ENCODE measurements at places on chromosomes 4 and X.

DNA sequence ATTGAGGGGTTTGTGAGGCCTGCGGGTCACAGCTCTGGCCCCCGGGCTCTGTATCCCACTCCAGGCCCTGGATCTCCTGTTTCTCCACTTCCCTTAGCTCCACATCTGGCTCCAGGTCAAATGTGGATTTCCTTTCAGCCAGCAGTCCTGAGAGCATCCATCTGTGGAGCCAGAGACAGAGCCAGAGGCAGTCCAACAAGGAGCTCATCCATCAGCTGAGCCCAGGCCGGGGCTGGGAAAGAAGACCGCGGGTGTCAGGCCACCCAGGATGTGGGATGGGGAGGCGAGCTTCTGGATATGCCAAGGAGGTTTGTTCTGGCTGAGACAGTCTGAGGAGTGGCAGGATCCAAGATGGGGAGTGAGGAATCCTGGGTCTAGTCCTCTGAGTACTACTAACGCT lies 91.7 kb downstream of the EFNB1 start:
- no peak for DNase-seq

- DNase-seq, result no peak
Observed at GRCh38 chrX:53324803-53325202, 43.4 kb upstream of the IQSEC2 start.

GRCh38 chr4:45346816-45347435 lies 620.6 kb upstream of the GNPDA2 start:
- no peak for DNase-seq

GRCh38 chrX:135087867-135088266 lies 32.5 kb downstream of the ETDB start:
- DNase-seq, result no peak

DNA sequence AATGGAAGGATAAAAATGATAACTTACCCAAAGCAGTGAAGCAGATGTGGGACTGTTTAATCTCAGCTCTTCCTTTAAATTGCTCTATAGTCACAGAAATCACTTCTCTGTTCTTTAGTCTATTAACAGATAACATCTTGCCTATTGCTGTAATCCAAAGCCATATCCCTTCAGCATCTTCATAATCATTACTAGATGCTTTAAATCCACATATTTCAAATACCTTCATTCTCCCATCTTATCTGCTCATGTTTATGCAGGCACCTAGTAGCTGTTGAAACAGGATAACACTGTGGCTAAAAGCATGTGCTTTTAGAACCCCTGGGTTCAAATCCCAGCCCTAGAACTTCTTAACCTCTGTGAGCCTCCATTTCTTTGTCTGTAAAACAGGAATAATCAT lies 209.9 kb downstream of the RELL1 start:
- no peak for DNase-seq

GRCh38 chr4:69849969-69850368 lies 10.0 kb downstream of the SULT1E1 start:
- DNase-seq, result no peak

- DNase-seq, result no peak
Observed at GRCh38 chr4:36716874-36717273, 435.5 kb downstream of the DTHD1 start.

DNA sequence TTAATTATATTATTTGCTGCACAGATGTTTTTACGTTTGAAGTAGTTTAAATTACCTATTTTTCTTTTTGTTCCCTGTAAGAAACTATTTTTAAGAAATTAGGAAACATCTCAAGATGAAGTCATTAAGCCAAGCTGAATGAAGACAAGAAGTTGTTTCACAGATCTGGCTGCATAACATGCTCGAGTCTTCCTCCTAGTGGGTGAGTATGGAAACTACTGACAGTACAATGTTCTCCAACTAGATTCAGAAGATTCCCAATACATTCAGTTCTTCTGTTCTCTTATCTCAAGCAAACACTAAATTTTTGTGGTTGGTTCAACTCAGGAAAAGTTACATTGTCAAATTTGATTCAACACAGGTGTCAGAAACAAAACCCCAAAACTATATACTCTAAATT lies 256.8 kb upstream of the VCX start:
- no peak for DNase-seq

GRCh38 chr4:145180298-145181090 lies at the start of gene OTUD4:
Gene OTUD4 (minus strand): TSS chr4:145180589. CDS start chr4:145179973, 616 bp downstream.
- DNase-seq, result peak; percentile 83

DNA sequence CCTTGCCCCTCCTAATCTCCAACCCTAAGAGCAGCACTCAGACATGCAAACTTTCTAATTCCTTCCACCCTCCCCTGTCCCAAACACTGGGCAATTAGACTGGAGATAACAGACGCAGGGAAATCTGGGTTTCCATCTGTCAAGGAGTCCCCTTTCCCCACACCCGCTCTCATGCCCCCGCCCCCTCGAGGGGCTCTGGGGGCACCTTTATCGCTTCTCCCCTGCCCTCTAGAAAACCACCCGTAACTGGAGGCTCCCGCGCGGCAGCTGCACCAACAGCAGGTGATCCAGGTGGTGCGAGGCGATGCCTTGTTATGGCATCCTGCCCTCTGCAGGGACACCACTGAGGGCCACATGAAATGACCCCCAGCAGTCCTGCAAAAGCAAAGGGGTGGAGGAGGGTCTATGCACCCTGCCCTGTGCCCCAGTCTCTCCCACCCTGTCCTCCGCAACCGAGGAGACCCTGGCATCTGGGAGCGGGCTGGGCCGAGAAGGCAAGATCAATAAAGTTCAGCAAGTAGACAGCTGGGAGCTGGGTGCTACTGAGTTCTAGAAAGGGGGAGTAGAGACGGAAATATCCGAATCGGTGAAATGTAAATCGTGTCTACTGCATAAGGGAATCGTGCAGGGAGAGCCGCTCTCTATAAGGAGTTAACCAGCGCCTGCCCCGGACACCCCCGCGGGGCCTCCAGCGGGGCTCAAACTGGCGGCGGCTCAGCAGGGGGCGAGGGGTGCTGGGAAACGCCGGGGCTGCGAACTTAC lies 1.6 kb downstream of the KCTD8 start:
- DNase-seq, result no peak

- no peak for DNase-seq
Observed at GRCh38 chr4:184536881-184537248, 62.5 kb upstream of the IRF2 start.

GRCh38 chr4:114249561-114249960 lies 270.1 kb upstream of the ARSJ start:
- no peak for DNase-seq

GRCh38 chrX:113594123-113594841 lies 753.7 kb upstream of the AMOT start:
- no peak for DNase-seq

DNA sequence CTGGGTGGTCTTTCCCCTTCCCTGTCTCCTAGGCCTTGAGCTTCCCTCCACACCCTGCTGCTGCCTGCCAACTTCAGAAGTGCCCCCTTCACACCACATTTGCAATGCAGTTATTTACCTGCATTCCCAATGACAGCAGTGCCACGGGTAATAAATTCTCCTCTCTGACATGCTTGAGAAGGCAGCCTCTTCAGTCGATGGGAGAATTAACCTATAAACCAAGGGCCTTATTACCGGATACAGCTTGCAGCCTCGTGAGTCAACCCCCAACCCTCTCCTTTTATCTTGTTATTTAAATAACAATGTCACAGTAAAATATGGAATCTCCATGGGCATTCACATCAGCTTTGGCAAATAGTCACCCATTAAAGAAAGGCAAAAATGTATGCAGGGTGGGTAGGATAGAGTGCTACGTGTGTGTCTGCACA lies 34.7 kb upstream of the LGI2 start:
- no peak for DNase-seq

- DNase-seq, result no peak
Observed at GRCh38 chr4:6753103-6753560, 29.4 kb upstream of the KIAA0232 start.

- no peak for DNase-seq
Observed at GRCh38 chr4:86939729-86940575, 5.1 kb downstream of the AFF1 start.

DNA sequence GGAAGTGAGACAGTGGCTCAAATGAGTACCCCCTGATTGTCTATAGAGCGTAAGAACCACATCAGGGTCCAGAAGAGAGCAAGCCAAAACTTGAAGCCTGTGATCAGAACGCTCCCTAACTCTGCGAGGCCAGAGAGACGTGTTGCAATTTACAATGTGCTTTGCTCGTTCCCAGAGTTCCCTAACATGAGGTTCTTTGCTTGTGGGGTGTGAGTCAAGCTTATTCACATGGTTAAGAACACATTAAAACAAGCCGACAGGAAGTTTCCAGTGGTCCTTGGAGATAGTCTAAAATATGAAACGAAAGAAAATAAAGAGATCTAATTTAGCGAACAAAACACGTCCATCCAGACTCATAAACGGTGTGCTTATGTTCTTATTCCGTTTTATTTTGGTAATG lies 702.3 kb downstream of the TRIML1 start:
- DNase-seq, result no peak

DNA sequence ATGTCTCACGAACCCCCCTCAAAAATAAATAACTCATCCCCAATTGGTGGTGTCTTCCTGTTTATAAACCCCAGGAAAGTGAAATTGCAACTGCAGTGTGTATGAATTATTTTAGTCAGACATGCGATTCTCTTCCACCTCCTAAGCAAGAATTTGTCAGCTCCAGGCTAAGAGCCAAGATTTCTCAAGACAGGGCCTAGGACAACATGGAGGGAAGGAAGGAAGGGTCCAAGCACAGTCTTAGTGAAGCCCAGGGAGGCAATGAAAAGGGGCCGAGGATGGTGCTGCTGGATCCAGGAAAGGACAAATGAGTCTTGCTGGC lies 20.0 kb downstream of the SH3KBP1 start:
- no peak for DNase-seq

- no peak for DNase-seq
Observed at GRCh38 chrX:53715346-53715924, 28.9 kb upstream of the HUWE1 start.

GRCh38 chr4:1879485-1879884 lies 8.3 kb downstream of the NSD2 start:
- DNase-seq, result no peak

GRCh38 chrX:12610079-12610478 lies 181.1 kb upstream of the PRPS2 start:
- no peak for DNase-seq

GRCh38 chr4:156547439-156547838 lies 424.2 kb downstream of the PDGFC start:
- DNase-seq, result no peak

GRCh38 chr4:41294445-41295062 lies 37.8 kb downstream of the UCHL1 start:
- DNase-seq, result no peak

GRCh38 chrX:9466124-9466495 lies 1.3 kb downstream of the TBL1X start:
- no peak for DNase-seq

- DNase-seq, result no peak
Observed at GRCh38 chr4:85302756-85303155, 172.2 kb upstream of the ARHGAP24 start.

GRCh38 chr4:164021947-164022346 lies 527.5 kb downstream of the TMA16 start:
- no peak for DNase-seq

- no peak for DNase-seq
Observed at GRCh38 chr4:168585168-168586091, 88.6 kb downstream of the PALLD start.

GRCh38 chr4:121070274-121070673 lies 2.1 kb downstream of the NDNF start:
- DNase-seq, result no peak

DNA sequence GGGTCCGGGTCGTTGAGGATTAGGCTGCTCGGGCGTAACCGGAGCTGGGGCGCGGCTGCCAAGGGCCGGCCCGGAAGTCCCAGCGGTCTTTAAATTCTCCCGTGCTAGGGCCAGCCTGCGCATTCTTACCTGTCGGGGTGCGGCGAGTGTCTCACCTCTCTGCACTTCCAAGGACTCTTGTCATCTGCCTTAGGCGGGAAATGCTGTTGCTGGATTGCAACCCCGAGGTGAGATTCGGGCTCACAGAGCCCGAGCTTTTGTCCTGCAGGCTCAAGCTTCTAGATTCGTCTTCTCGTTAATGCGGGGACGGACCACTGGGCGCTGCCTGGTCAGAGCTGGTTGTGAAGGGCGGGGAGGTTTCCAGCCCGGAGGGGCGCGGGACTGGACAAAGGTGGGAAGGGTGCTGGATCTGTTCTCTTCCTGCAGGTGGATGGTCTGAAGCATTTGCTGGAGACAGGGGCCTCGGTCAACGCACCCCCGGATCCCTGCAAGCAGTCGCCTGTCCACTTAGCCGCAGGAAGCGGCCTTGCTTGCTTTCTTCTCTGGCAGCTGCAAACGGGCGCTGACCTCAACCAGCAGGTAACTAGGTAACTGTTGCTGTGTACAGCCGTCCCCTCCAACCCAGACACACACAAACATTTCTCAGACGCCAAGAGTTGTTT lies at the start of gene ANKRD37:
TSS of gene ANKRD37 (plus strand) at position 118 of the 662 bp plus-strand sequence. CDS start at position 201, 83 bp downstream.
- no peak for DNase-seq

GRCh38 chr4:79661196-79661595 lies 253.2 kb upstream of the GK2 start:
- no peak for DNase-seq

- DNase-seq, result no peak
Observed at GRCh38 chr4:39469429-39470077, 10.7 kb downstream of the LIAS start.

DNA sequence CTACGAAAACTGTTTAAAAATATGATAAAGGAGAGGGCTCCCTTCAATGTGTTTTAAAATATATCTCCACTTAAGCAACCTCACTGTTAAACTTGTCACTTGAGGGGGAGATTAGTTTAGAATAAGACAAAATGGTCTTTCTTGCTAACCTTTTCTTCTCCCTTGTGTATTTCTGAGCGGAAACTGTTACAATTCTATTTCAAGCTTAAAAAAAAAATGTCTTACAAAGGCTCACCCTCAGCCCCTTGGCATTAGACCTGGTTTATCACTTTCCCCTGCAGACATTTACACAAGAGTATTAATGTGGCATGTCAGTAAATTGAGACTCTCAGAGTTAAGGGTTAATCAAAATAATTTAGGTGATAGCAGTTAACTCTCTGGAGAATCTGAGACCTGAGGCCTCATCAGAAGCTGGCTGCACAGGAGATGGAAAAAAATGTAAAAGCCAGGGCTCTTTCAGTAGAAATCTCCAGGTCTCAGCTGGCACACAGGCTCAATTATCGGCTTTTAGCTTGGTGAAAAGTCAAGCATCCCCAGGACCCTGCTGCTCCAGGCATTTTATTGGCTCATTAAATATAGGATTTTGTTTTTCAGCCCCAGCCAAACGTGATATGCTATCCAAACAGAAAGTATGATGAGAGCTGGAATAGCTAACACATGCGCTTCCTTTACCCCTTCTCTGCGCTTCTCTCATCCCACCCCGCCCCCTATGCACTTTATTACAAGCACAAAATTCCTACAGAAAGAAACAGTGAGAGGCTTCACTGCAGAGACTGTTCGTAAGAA lies 130.5 kb downstream of the PPA2 start:
- DNase-seq, result no peak

GRCh38 chrX:154013614-154014360 lies 5.9 kb downstream of the IRAK1 start:
- peak; percentile 25 for DNase-seq

DNA sequence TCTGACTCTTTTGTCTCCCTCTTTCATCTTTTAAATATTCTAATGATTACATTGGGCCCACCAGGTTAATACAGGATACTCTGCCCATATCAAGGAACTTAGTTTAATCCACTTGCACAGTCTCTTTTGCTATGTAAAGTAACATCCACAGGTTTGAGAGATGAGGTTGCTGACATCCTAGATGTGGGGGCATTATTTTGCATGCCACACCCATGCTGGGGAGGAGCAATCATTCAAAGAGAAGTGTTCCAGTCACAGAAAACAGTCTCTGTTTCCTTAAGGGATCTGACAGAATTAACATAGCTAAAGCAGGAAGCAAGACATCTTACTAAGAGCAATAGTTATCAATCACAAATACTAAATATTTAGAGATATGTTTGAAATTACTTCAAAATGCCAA lies 11.5 kb upstream of the TRAM1L1 start:
- no peak for DNase-seq

GRCh38 chr4:115213716-115214115 lies 100.3 kb upstream of the NDST4 start:
- no peak for DNase-seq

Data from stimulated activated CD8-positive, alpha-beta memory T cell treated with anti-CD3 and anti-CD28 coated beads, Interleukin-4, amount 100 ng/mL, for 1 hour (primary cell).